ENCODE measurements at places on chromosomes 13 and 19.

DNA sequence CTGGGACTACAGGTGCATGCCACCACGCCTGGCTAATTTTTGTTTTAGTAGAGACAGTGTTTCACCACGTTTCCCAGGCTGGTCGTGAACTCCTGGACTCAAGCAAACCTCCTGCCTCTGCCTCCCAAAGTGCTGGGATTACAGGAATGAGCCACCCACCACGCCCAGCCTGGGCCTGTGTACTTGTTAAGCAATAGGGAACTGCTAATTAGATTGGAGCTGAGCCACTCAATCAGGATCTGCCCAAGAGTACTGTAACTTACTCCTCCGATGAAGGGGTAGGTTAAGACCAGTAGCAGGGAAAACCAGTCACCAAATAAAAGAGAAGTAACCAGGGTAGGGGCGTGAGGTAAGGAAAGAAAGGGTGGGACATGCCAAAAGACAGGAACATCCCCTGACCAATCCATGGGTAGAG is 2.3 kb downstream of the DDX39A start:
- no peak for DNase-seq

- DNase-seq, result no peak
Observed at GRCh38 chr19:45773384-45773783, 4.3 kb upstream of the SIX5 start.

- DNase-seq, result no peak
Observed at GRCh38 chr13:24700539-24700938, 20.3 kb downstream of the ATP12A start.

DNA sequence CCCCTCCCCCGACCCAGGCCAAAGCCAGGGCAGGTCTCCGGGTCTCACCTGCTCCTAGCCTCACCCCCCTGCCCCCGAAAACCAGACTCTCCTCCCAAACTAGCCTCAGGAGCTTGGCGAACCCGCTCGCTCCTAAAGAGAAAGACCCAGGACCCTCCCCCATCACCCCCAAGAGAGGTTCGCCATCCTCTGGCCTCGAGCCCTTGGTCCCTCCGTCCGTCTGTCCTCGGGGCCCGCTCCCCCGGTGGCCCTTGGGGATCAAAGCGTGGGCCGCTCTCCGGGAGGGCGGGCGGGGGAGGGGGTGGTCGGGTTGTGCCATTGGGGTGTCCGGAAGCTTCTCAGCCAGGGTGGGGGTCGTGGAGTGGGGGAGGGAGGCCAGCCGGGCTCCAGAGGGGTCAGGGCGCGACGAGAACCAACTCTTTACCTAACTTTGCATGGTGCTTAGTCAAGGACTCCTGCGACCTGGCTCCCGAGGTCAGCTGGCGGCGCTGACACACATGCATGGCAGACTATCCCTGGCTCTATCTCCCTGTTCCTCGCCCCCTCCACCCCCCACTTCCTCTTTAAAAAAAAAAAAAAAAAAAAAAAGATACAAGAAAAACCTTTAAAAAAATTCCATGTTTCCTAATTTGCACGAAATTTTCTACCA is 15.6 kb downstream of the SMIM24 start:
- DNase-seq, result no peak

DNA sequence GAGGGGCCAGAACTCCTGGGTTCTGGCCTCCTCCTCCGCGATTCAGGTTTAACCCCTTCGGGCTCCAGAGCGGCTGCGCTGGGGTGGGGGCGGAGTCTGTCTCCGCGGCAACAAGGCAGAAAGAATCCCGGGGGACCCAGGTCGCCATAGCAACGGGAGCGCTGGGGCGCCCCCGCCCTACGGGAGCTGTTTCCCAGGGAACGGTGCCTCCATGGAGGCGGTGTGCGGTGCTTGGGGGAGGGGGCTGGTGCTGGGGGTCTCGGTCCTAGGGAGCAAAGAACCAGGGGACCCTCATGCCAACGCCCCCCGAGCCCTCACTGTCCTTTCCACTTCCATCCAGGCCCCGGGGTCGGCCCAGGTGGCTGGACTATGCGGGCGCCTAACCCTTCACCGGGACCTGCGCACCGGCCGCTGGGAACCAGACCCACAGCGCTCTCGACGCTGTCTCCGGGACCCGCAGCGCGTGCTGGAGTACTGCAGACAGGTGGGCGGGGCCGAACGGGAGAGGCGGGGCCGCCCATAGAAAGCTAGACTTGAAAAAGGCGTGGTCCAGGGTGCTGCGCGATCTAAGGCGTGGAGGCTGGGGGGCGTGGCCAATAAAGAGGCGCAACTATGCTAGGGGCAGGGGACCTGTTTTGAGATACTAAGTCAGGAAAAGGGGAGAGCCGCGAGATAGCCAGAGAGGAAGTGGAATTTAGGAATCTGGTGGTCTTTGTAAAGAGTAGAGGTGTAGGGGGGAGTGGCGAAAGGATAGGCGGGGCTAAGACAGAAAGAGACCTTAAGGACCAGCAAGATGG is 1.2 kb downstream of the APLP1 start:
- DNase-seq, result no peak

DNA sequence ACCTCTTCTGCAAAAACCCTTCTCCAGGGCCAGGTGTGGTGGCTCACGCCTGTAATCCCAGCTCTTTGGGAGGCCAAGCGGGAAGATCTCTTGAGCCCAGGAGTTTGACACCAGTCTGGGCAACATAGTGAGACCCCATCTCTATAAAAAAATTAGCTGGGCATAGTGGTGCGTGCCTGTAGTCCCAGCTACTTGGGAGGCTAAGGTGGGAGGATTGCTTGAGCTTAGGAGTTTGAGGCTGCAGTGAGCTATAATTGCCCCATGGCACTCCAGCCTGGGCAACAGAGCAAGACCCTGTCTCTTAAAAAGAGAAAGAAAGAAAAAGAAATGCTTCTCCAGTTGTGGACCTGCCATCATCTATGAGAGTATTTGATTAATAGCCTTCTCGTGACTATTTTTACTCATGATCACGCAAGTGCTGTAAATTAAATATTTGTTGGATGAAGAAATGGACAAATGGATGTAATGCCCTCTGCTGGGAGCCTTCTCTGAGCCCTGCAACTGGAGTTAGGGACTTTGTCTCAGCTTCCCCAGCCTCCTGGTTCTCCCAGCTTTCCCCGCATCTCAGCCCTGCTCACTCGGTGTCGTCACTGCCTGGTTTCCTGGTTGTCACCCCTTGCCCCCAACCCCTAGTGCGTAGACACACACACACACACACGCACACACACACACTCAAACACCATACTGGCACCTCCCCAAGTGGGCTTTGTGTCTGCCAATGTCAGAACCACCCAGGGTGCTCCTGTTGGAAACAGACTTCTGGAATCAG is 12.2 kb downstream of the WIZ start:
- no peak for DNase-seq

GRCh38 chr13:103145442-103145841 is 79.2 kb upstream of the SLC10A2 start:
- DNase-seq, result no peak

- DNase-seq, result no peak
Observed at GRCh38 chr13:28426381-28426780, 68.5 kb downstream of the FLT1 start.

DNA sequence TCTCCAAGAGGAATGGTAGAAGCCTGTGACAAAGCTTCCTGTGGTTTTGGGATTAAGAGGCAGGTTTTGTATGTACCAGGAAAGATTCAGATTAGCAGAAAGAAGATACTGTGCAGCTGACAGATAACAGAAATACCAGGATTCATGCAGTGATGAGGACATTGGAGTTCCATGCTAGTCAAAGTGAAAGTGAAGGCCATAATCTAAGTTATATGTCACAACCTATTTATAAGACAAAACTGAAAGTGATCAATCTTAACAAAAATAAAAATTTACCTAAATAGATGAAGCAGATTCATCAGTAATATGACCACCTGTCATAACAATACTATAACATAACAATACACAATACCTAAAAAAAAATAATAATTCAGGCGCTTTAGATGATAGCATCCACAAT is 1305.2 kb upstream of the PCDH9 start:
- no peak for DNase-seq

Measured in GF-D8 (cell line).